ENCODE measurements at places on chromosomes 13 and 19.

DNA sequence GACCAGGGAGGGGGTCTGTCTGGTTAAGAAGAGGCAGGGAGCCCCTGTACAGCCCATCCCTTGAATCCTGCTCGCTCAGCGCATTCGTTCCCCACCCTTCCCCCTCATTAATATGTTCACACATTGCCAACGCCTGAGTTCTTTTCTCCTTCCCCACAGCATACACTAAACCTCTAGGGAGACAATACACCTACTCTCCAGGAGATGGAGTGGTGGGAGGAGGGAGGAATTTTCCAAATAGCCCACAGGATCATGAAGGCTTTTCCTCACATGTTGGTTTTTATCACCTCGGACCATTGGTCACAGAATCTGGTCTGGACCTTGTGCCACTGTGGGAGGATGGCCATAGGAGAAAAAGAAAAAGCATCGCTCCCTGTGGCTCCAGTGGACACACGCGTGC is 294.9 kb downstream of the SHISA2 start:
- DNase-seq: no peak

DNA sequence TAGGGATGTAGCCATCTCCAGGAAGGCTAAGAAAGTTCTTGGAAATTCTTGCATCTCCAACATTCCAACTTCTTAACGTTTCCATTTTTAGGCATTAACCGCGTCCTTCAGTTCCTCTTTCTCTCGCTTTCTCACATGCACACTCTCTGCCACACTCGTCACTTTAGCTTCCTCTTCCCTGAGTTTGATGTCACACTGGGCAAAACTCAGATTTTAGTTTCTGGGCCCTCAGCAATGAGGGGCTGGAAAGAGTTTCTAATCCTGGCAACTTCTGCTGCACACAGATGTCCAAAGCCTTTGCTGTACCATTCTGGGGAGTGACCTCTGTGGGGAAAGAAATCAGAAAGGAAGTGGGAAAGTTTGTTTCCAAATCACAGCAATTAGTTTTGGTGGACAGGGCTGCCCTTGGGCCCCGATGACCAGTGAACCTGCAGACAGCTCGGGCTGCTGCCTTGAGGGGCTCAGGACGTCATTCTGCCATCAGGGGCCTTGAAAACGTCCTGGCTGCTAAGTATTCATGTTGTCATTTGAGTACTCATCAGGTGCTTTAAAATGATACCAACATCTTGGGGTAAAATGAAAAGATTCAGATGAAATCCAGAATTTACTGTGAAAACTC is 89.3 kb downstream of the KL start:
- DNase-seq: no peak

GRCh38 chr13:61156753-61157152 is 258.9 kb downstream of the PCDH20 start:
- DNase-seq: no peak

DNA sequence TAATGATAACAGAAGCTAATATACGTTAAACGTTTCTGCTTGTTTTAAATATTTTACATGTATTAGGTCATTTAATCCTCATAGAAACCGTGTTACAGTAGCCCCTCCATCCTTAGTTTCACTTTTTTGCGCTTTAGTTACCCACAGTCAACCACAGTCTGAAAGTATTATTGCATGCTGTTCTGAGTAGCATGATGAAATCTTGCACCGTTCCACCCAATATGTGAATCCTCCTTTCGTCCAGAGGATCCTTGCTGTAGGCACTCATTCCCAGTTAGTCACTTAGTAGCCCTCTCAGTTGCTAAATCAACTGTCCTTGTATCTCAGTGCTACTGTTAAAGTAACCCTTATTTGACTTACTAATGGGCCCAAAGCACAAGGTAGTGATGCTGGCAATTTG is 257.8 kb downstream of the ENOX1 start:
- no peak for DNase-seq

GRCh38 chr19:49389406-49389805 is 1.4 kb downstream of the KASH5 start:
- no peak for DNase-seq

DNA sequence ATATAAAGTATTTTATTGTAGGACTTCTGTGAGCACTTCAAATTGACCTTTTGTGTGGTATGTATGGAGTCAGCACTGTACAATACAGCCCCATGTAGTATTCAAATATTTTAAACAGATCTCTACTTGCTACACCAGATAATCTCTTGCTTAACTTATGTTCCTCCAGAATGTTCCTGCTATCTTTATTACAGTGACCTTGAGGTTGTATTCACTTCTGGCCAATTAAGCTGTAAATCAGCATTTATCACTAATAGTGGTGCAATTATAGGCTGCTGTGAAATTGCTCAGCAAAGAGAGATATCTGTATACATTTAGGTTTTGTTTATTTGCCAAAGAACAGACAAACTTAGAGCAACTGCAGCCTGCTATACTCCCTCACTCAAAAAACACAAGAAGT is 1218.6 kb downstream of the PCDH17 start:
- DNase-seq: no peak
